NCI-H1048 (cell line): ENCODE measurements at places on chromosomes 12 and 14.

DNA sequence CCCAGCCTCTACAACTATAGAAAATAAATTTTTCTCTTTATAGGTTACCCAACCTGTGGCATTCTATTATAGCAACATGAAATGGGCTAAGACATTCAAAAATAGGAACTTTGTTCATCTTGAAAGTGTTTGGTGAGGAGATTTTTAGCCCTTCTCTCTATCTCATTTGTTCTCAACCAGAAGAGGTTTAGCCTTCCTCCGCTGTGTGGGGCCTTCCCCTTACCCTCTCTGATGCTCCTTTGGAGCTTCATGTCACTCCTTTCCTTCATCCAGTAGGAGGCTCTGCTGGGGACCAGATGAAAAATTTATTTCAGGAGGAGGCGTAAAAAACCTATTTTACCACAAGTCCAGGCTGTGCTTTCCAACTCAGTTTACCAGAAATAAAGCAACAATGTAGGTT, 94.1 kb downstream of the RTN1 start:
- no peak for DNase-seq

GRCh38 chr12:32603858-32604257, 75.2 kb upstream of the DNM1L start:
- no peak for DNase-seq

GRCh38 chr14:51701951-51702350, 50.2 kb downstream of the FRMD6 start:
- no peak for DNase-seq

GRCh38 chr14:28589792-28590191, 176.8 kb upstream of the FOXG1 start:
- DNase-seq: no peak
